ENCODE measurements at places on chromosomes 3 and 15.

- no peak for DNase-seq
Measured at GRCh38 chr15:66985653-66986052, 79.7 kb upstream of the SMAD3 start.

DNA sequence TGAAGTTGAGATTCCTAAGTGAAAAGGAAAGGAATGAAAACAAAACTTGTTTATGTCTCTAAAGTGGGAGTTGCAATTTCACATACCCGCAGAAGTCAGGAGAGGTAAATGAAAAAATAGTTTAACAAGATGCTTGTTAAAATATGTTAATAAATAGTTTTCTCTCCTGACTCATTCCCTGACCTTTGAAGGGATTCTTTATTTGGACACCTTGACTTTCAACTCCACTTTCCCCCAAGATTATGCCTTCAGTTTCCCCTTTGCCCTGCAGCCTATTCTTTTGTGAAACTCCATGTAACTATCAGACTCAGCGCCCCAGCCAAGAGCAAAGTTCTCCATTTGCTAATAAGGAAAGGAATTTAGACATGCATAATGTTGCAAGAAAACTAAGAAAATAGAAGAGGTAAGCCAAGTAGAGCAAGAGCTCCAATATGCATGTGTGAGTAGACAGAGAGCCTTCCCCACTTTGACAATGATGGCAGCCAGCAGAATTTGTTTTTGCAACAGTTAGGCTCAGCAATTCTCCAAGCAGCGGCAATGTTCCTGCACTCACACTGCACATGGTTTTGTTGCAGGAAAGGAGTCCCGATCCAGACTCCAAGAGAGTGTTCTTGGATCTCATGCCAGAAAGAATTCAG, 61.2 kb downstream of the CD200 start:
- DNase-seq, result no peak

- no peak for DNase-seq
Measured at GRCh38 chr15:70092464-70093027, 5.2 kb downstream of the TLE3 start.

- no peak for DNase-seq
Measured at GRCh38 chr3:50275996-50276761, 2.7 kb upstream of the LSMEM2 start.

DNA sequence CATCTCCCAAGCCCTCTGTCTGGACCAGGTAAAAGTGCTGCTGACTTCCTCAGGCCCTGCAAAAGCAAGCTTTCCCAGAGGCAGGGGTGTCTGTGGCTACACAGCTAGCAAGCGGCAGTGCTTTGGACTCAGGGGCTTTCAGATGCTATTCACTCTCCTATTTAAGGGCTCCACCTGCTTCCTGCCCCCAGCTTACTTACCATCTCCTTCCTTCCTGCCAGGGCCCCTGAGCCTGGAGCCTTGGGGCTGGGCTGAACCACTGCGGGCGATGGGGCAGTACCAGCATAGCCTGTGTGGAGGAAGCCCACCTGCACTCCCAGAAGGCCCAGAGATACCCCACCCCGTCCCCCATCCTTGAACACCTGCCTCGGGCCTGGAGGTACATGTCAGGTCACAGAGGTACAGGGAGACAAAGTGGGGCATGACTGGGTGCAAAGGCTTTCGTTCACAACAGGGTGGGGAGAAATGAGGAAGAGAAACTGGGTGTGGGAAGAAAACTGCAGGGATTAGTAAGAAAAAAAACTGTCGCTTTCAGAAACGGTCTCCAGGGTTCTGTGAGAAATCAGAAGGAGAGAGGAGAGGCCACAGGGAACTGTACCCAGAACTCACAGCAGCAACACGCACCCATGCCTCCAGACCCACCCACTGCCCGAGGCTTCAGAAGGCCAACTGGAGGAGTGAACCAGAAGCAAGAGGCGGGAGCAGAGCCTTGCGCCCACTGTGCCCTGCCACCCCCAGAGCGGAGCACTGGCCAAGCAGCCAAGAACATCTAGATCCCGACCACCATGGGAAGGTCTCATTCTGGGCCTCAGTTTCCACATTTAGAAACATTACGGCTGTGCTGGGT, 49.5 kb downstream of the CCDC12 start:
- DNase-seq, result peak; percentile 98

DNA sequence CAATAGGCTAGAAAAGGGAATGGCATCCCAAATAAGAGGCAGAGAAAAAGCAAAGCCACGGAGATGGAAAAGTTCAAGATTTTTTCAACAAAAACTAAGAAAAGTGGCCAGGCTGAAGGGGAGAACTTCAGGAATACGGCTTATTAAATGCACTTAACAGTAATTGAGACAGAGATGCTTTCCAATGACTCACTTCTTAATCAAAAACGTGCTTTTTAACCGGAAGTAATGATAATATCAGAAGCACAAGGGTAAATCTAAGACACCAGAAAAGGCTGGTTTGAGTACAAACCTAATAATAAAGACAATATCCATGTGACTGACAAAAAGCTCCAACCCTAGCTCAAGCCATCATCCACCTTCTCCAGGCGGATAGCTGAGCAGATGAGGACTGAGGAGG, 24.8 kb upstream of the ACTC1 start:
- no peak for DNase-seq

- DNase-seq, result no peak
Measured at GRCh38 chr3:10682692-10683091, 133.3 kb upstream of the SLC6A11 start.

GRCh38 chr3:135451037-135451785, 514.3 kb upstream of the PPP2R3A start:
- no peak for DNase-seq

DNA sequence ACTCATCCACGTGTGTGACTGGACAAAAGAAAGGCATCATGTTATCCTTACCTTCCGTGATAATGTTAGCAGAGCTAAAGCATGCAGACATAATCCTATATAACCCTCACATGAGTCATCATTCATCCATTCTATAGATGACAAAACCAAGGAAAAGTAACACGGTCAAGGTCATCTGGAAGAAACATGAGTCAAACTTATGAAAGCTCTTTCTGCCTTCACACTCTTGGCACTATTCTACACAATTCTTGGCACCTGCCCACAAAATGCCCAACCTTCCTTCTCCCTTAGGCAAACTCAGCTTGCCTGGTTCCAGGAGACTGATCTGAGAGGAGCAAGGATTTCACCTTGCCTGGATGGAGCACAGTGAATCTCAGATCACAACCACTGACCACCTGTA, 66.9 kb downstream of the PRICKLE2 start:
- DNase-seq, result no peak

- no peak for DNase-seq
Measured at GRCh38 chr3:184052767-184053166, at the start of gene HTR3C. TSS of gene HTR3C (plus strand) at chr3:184053047. CDS start at chr3:184053081, 34 bp downstream.

DNA sequence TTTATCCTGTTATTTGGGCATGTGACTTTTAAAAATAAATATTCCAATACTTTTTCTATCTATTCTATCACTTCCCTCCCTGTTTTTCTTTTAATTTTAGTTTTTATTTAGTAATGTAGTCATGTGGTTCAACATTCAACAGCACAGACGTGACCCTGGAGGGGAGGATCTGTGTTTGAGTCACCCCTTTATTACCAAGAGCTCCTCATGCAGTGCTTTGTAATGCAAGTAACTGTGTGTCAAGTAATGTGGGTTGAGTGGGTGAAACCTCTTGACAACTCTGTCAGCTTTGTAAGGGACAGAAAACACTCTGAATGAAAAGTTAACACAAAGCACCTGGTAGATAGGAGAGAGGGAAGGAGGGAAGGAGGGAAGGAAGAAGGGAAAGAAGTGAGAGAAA, 89.7 kb upstream of the FGF12 start:
- DNase-seq, result no peak

DNA sequence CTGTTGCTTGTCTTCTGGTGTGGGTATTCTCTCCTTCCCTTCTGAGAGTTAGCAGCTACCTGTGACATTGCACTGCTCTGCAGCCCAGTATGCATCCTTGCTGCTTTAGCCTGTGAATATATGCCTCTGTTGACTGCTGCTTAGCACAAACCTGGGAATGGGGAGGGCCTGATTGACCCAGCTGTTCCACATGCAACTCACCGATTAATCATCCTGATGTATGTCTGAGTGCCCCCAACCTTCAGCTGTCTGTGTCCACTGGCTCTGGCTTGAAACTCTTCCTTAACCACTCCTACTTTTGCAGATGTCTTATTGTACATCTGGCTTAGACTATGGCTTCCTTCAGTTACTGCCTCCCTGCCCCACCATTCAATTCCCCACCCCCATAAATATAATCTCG, 119.1 kb downstream of the RASA2 start:
- DNase-seq, result no peak

Data from GM12878 (cell line).